Uterine smooth muscle cell (primary cell): ENCODE measurements at places on chromosomes 13 and 19. TPM values are rescaled to one million over a fixed set of nuclear protein-coding genes. Genes with fewer than 3 reads are reported as not detected.

CDX2 gene
- not detected in 2 replicates for total RNA-seq

C5AR2 gene
- total RNA-seq: under 0.01 TPM in 1 of 2 replicates, not detected in the other

SULT2A1 gene
- not detected in 2 replicates for total RNA-seq

FXYD7 gene
- total RNA-seq: not detected in 2 replicates

CYP2A7 gene
- not detected in 2 replicates for total RNA-seq

NRTN gene
- total RNA-seq: not detected in 2 replicates

HTR2A gene
- total RNA-seq: under 0.01 and 0.50 TPM in 2 replicates

KRTDAP gene
- not detected in 2 replicates for total RNA-seq

BCAM gene
- 6.6 and 14.1 TPM in 2 replicates for total RNA-seq

ZNF728 gene
- total RNA-seq: 0.12 TPM in 1 of 2 replicates, not detected in the other

CGB7 gene
- 0.22 and 0.37 TPM in 2 replicates for total RNA-seq

ZNF587B gene
- 20.5 and 29.8 TPM in 2 replicates for total RNA-seq

PRSS57 gene
- not detected in 2 replicates for total RNA-seq

HIF3A gene
- total RNA-seq: 0.75 and 8.7 TPM in 2 replicates

LTBP4 gene
- total RNA-seq: 25.6 and 38.9 TPM in 2 replicates

ZSCAN5C gene
- total RNA-seq: under 0.01 TPM in 1 of 2 replicates, not detected in the other

EVI5L gene
- total RNA-seq: 12.3 and 23.0 TPM in 2 replicates

DHDH gene
- not detected in 2 replicates for total RNA-seq

AZU1 gene
- not detected in 2 replicates for total RNA-seq

FRY gene
- 13.6 and 50.4 TPM in 2 replicates for total RNA-seq

C1QTNF9 gene
- under 0.01 TPM in 1 of 2 replicates, not detected in the other for total RNA-seq

ADGRE3 gene
- under 0.01 TPM in 1 of 2 replicates, not detected in the other for total RNA-seq

TMEM59L gene
- total RNA-seq: 0.11 and 0.37 TPM in 2 replicates

LINGO3 gene
- under 0.01 TPM in 1 of 2 replicates, not detected in the other for total RNA-seq

WASF3 gene
- 7.6 and 10.2 TPM in 2 replicates for total RNA-seq

PSG6 gene
- 0.11 TPM in 1 of 2 replicates, not detected in the other for total RNA-seq

SLC8A2 gene
- under 0.01 TPM in 1 of 2 replicates, not detected in the other for total RNA-seq

LRG1 gene
- not detected in 2 replicates for total RNA-seq

GET3 gene
- total RNA-seq: 116 and 130 TPM in 2 replicates

SIGLEC11 gene
- not detected in 2 replicates for total RNA-seq

ACP7 gene
- 0.33 and 0.87 TPM in 2 replicates for total RNA-seq

ACP5 gene
- total RNA-seq: 2.7 and 9.9 TPM in 2 replicates

C5AR1 gene
- total RNA-seq: 0.12 and 0.66 TPM in 2 replicates

C19orf85 gene
- not detected in 2 replicates for total RNA-seq
